Activated CD4-positive, alpha-beta T cell treated with anti-CD3 and anti-CD28 coated beads, Interleukin-2, amount 10 ng/mL, durations not matched to agents 7 days and 5 days (primary cell): ENCODE measurements at places on chromosomes 13 and 19. TPM values are rescaled to one million over a fixed set of nuclear protein-coding genes. Genes with fewer than 3 reads are reported as not detected.

- H3K36me3 ChIP-seq, result no peaks in the 10 kb centered on the region
- H3K4me1 ChIP-seq, result no peaks in the 10 kb centered on the region
- H3K27me3 ChIP-seq, result peaks cover 9% of the 10 kb centered on the region
- no peak overlapping the region for H3K4me3 ChIP-seq
- H3K27ac ChIP-seq, result no peak overlapping the region
- DNase-seq, result no peak
These were observed 3.8 kb upstream of the METTL21C start for GRCh38 chr13:102698649-102698980.

DNA sequence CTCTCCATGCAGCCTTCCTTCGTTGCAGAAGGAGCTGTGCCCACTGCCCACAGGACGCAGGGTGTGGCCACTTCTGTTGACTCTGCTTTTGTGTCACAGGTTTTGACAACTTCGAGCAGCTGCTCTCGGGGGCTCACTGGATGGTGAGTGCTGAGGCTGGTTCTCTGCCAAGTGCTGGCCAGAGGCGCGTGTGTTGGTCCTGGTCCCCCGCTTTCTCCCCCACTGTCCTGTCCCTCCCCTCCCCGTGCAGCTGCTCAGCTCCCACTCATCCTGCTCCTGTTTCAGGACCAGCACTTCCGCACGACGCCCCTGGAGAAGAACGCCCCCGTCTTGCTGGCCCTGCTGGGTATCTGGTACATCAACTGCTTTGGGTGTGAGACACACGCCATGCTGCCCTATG is 10.6 kb upstream of the PDCD2L start:
- DNase-seq, result no peak
- H3K36me3 ChIP-seq, result peaks cover 18% of the 10 kb centered on the region
- H3K4me3 ChIP-seq, result no peak overlapping the region

DNA sequence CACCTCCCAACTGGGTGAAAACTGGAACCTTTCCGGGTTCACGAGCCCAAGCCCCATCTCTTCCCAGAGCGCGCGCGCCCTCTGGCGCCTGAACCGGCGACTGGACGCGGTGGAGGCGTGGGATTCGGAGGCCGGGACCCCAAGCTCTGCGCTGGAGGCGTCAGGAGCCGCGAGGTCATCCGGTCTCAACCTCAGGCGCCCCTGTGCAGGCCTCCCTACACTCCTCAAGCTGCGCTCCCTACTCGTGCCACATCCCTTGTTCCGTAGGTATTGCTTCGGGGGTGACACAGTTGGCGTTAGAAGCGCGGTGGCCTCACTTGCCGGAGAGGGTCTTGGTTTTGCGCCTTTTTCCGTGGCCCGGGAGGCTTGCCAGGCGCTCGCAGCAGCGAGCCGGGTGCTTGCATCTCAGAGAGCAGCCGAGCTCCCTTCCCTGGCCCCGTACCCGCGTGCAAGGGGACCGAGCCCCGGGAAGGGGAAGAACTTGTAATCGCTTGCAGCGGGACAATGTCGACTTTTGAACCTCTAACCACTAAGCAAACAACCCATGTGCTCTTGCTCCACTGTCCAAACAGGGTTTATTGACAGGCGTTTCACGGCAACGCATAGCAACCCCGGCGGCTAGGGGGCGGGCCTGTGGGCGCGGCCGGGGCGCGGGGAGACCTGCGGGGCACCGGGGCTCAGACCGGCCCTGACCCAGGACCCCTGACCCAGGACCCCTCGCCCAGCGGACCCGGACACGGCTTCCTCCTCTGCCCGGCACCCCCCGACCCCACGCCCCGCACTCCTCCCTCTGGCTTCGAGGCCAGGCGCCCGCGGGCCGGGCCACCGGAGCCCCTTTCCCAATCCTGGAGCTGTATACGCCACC is 8.5 kb downstream of the CDX2 start:
- H3K36me3 ChIP-seq, result no peaks in the 10 kb centered on the region
- H3K4me1 ChIP-seq, result peaks cover 3% of the 10 kb centered on the region
- peak overlapping the region; percentile 24 for H3K4me3 ChIP-seq
- peak; percentile 23 for DNase-seq
- no peak overlapping the region for H3K27ac ChIP-seq
- H3K27me3 ChIP-seq, result peaks cover 84% of the 10 kb centered on the region

DNA sequence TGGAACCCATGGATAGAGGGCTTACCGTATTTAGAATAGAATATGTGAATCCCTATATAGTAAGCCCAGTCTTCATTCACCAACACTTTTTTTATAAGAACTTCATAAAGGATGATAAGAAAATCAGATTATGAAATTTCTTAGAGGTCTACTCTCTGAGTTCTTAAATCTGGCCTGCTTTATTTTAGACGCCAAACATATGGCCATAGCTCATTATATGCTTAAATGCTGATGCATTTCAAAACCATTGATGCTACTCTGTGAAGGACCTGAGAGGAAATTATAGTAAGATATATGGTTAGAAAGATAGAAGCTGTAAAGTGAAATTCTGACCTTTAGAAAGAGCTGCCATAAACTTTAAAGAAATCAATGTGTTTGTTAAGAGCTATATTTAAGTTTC is 38.3 kb downstream of the GPC6 start:
- no peak for DNase-seq
- no peaks in the 10 kb centered on the region for H3K27me3 ChIP-seq
- no peaks in the 10 kb centered on the region for H3K36me3 ChIP-seq

- no peaks in the 10 kb centered on the region for H3K4me1 ChIP-seq
- no peak overlapping the region for H3K4me3 ChIP-seq
- no peaks in the 10 kb centered on the region for H3K27me3 ChIP-seq
- H3K27ac ChIP-seq, result no peak overlapping the region
These were observed 403.7 kb downstream of the FGF14 start for GRCh38 chr13:101998129-101998528.

Gene GRIN3B
- total RNA-seq, result not detected

DNA sequence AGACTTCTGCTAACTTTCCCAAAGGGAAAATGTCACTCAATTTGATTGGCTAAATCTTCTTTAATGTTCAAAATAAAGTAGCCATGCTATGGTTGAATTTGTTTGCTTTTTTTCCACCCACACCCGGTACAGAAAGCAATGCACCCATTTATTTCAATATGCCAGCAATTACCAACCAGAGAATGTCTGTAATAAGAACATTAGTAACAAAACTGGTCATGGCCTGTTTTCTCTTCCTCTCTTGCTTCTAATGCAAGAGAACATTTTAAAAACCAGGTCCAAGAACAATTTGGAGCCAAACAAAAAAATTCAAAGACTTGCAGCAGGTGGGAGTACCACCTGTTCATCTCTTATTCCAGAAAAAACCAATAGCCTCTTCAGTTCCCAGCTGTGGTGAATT is 1108.8 kb upstream of the PCDH20 start:
- DNase-seq, result no peak
- no peaks in the 10 kb centered on the region for H3K27me3 ChIP-seq
- H3K4me3 ChIP-seq, result no peak overlapping the region
- no peaks in the 10 kb centered on the region for H3K36me3 ChIP-seq
- no peak overlapping the region for H3K27ac ChIP-seq

- H3K4me1 ChIP-seq, result peaks cover 10% of the 10 kb centered on the region
- no peak overlapping the region for H3K4me3 ChIP-seq
- H3K36me3 ChIP-seq, result no peaks in the 10 kb centered on the region
- DNase-seq, result no peak
- H3K27me3 ChIP-seq, result no peaks in the 10 kb centered on the region
- no peak overlapping the region for H3K27ac ChIP-seq
These were observed 122.7 kb downstream of the TBC1D4 start for GRCh38 chr13:75359266-75359665.

- no peak overlapping the region for H3K27ac ChIP-seq
- no peak overlapping the region for H3K4me3 ChIP-seq
- no peak for DNase-seq
- no peaks in the 10 kb centered on the region for H3K36me3 ChIP-seq
These were observed 727.6 kb upstream of the ARGLU1 start for GRCh38 chr13:107295416-107296140.

Gene DLEU7
- not detected for total RNA-seq

Gene FUT2
- not detected for total RNA-seq

Gene ADGRE2
- total RNA-seq, result 0.42 TPM

GRCh38 chr13:94864474-94864873 is 152.1 kb upstream of the SOX21 start:
- H3K4me1 ChIP-seq, result peaks cover 19% of the 10 kb centered on the region
- H3K36me3 ChIP-seq, result no peaks in the 10 kb centered on the region
- H3K27me3 ChIP-seq, result peaks cover 12% of the 10 kb centered on the region
- no peak for DNase-seq

DNA sequence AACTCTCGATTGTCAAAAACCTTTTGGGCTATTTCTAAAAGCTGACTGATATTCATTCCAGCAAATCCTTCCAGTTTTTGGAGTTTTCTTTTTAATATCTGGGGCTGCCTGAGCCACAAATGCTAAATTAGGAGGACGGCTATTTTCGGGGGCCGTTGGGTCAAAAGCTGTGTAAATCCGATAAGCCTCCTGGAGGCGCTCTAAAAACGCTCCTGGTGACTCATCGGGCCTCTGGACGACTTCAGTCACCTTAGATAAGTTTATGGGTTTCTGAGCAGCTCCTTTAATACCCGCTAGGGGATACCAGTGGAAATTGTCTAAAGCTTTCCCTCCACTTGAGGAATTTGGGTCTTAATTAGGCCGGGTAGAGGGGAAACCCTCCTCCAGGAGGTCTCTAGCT is 66.4 kb downstream of the ZNF730 start:
- H3K4me1 ChIP-seq, result no peaks in the 10 kb centered on the region
- no peak overlapping the region for H3K27ac ChIP-seq
- no peak for DNase-seq

Gene CYP2A6
- total RNA-seq, result not detected

- no peaks in the 10 kb centered on the region for H3K36me3 ChIP-seq
- no peak overlapping the region for H3K4me3 ChIP-seq
- no peaks in the 10 kb centered on the region for H3K27me3 ChIP-seq
These were observed 586.5 kb downstream of the SLITRK5 start for GRCh38 chr13:88257706-88258105.

GRCh38 chr19:10420444-10421239 is at the start of gene PDE4A:
Gene PDE4A (plus strand): TSS chr19:10420538. CDS start chr19:10420765, 227 bp downstream.
- peak within 1 kb of the TSS; percentile 77 for H3K4me3 ChIP-seq
- peaks cover 57% of the 10 kb centered on the region for H3K27me3 ChIP-seq
- DNase-seq, result peak; percentile 71
- H3K4me1 ChIP-seq, result peaks cover 83% of the 10 kb centered on the region

- no peaks in the 10 kb centered on the region for H3K4me1 ChIP-seq
- H3K27ac ChIP-seq, result no peak overlapping the region
- no peak overlapping the region for H3K4me3 ChIP-seq
- no peaks in the 10 kb centered on the region for H3K36me3 ChIP-seq
- peaks cover 12% of the 10 kb centered on the region for H3K27me3 ChIP-seq
These were observed 38.9 kb upstream of the IPO5 start for GRCh38 chr13:97914540-97914939.

DNA sequence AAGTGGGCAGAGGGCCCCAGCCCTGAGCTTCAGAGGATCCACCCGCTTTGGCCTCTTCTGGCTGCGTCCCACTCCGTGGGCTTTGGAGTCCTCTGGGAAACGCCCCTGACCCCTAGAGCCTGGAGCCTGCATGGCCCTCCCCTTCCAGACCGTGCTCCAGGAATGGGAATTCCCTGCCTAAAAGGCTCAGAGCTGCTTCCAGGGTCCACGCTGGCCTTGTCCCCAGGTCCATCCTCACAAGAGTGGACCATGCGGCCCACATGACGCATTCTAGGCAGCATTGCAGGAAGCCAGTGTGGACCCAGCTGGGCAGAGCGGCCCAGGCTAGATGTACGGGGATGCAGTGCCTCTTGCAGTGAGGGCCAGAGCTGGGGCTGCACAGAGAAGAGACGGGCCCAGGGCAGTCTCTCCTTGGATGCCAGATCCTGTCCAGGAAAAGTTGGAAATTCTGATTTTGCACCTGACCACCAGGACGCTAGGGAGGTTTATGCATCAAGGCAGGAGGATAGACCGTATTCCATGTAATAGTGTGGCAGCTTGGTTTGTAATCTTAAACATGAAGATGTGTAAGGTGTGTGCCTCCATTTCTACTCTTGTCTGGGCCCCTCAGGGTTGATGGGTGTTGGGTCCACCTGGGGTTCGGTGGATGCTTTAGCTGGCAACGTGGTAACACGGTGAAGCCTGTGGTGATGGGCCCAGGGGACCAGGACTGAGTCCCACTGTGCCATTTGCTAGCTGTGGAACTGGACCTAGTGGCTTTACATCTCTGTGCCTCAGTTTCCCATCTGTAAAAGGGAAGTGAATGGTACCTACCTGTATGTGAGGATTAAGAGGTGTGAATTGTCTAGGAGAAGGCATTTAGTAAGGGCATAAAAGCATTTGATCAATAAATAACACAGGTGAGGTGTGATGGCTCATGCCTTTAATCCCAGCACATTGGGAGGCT is 14.8 kb upstream of the FXYD3 start:
- H3K4me3 ChIP-seq, result no peak overlapping the region
- no peaks in the 10 kb centered on the region for H3K36me3 ChIP-seq
- H3K27me3 ChIP-seq, result no peaks in the 10 kb centered on the region
- DNase-seq, result no peak
- H3K27ac ChIP-seq, result no peak overlapping the region
- H3K4me1 ChIP-seq, result no peaks in the 10 kb centered on the region

GRCh38 chr19:39407410-39407659 is 688 bp downstream of the ZFP36 start:
- DNase-seq, result no peak
- peak overlapping the region; percentile 87 for H3K4me3 ChIP-seq
- peaks cover 37% of the 10 kb centered on the region for H3K36me3 ChIP-seq

Gene ATCAY
- not detected for total RNA-seq

- no peaks in the 10 kb centered on the region for H3K27me3 ChIP-seq
- no peaks in the 10 kb centered on the region for H3K4me1 ChIP-seq
- no peak overlapping the region for H3K27ac ChIP-seq
- no peak overlapping the region for H3K4me3 ChIP-seq
- H3K36me3 ChIP-seq, result no peaks in the 10 kb centered on the region
- no peak for DNase-seq
These were observed 23.2 kb upstream of the MAB21L1 start for GRCh38 chr13:35499676-35500075.

- no peaks in the 10 kb centered on the region for H3K27me3 ChIP-seq
- H3K4me1 ChIP-seq, result peaks cover 22% of the 10 kb centered on the region
- DNase-seq, result no peak
These were observed 36.6 kb downstream of the TGDS start for GRCh38 chr13:94559222-94559795.

DNA sequence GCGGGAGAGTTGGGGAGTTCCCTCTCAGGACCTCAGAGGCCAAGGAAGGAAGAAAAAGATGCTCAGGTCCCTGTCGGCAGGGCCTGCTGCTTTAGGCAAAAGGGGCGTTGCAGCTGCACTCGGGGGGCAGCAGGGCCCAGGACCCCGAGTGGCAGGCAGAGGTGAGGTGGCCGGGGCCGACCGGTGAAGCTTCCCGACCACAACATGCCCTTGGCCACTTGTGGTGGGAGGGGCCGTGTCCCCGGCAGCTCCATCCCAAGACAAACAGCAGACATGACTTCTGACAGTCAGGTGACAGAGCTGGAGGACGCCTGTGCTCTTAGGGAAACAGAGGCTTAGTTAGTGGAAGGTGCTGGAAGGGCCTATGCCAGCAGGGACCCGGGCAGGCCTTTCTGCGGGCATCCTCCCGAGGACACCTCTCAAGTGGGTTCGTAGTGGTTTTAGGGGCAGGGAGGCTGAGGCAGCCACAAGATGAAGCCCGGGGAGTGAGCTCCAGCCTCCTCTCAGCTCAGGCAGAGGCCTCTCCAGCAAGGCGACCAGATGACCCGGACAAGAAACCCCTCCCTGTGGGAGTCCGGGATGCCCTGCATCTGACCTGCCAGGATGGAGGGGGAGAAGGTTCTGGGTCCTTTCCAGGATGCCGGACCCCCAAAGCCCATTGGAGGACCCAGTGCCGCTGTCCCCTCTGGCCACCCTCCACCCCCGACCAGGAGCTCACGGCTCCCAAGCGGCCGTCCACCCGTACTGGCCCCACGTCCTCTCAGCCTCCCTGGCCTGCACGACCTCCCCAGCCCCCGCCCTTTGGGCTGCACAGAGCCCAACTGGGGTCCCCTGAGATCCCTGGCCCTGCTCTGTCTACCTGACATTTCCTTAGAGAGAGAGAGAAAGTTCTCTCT is 24.2 kb downstream of the BTBD2 start:
- H3K27ac ChIP-seq, result no peak overlapping the region
- H3K4me3 ChIP-seq, result no peak overlapping the region
- DNase-seq, result no peak
- H3K36me3 ChIP-seq, result peaks cover 22% of the 10 kb centered on the region
- H3K27me3 ChIP-seq, result no peaks in the 10 kb centered on the region
